ENCODE measurements at places on chromosomes 2 and 18.

GRCh38 chr2:171541202-171541887, 19.1 kb downstream of the CYBRD1 start:
- DNase-seq = no peak

DNA sequence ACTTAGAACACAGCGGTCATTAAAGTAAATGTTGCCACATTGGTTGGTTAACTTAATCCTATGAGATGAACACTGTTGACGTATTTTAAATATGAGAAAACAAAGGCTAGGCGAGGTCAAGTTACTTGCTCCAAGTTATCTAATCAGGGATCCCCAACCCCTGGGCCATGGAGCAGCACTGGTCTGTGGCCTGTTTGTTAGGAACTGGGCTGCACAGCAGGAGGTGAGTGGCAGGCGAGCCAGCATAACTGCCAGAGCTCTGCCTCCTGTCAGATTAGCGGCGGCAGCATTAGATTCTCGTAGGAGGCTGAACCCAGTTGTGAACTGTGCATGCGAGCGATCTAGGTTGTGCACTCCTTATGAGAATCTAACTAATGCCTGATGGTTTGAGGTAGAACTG, 878.9 kb downstream of the CPS1 start:
- no peak for DNase-seq

- DNase-seq = no peak
Observed at GRCh38 chr2:105733875-105734274, 10.8 kb upstream of the NCK2 start.

GRCh38 chr2:73036766-73037165, 34.7 kb downstream of the SFXN5 start:
- DNase-seq = no peak

GRCh38 chr2:31223026-31223425, 5.7 kb upstream of the CAPN14 start:
- no peak for DNase-seq

- no peak for DNase-seq
Observed at GRCh38 chr2:234535464-234535863, 38.6 kb upstream of the ARL4C start.

DNA sequence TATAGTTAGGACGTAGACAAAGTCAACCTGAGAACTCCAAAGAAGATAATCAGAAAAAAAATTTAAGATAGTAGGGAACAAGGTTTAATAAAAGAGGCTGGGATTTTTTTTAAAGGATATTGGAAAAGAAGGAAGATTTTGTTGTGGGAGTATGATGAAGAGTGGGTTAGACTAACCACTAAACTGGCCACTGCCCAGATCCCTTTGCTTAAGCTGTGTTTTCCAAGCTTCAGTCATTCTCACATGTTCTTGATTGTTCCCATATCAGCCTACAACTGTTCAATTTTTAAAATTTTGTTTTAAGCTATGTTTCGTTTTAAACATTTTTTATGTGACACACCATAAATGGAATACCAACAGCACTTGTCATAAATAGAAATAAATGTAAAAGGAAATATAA, 284.5 kb upstream of the MMADHC start:
- no peak for DNase-seq

GRCh38 chr18:5693699-5694294, 150.0 kb upstream of the EPB41L3 start:
- DNase-seq = no peak

GRCh38 chr2:209074711-209075110, 349.1 kb upstream of the MAP2 start:
- DNase-seq = no peak

GRCh38 chr18:63258749-63259566, 60.6 kb downstream of the BCL2 start:
- DNase-seq = no peak

- no peak for DNase-seq
Observed at GRCh38 chr2:163664610-163665009, 71.2 kb downstream of the FIGN start.

- no peak for DNase-seq
Observed at GRCh38 chr2:225465827-225466226, 66.3 kb downstream of the NYAP2 start.

GRCh38 chr2:183995632-183996031, 602.7 kb upstream of the ZNF804A start:
- no peak for DNase-seq

DNA sequence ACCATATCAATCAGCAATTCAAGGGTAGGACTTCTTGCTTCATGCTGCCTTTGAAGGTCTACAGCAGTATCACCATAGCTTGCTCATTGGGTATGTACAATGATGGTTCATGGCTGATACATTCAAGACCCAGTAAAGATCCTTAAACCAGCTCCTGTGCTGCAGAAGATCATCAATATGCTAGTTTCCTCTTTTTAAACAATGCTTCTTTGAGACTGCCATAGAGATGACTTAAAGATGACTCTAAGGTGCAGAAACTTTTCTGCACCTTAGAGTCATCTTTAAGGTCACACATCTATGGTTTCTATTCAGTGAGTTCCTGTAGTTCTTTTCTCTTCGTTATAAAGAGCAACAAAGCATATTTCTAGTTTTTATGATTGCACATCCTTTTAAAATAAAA, 102.8 kb upstream of the KLHL14 start:
- no peak for DNase-seq

- DNase-seq = no peak
Observed at GRCh38 chr2:222844323-222844722, 16.5 kb upstream of the ACSL3 start.

GRCh38 chr2:122421775-122422174, 666.3 kb downstream of the TSN start:
- no peak for DNase-seq

Data from RWPE2 (cell line).